ENCODE measurements at places on chromosomes 5 and 9.

- DNase-seq, result no peak
Measured at GRCh38 chr9:137642892-137643291, 24.1 kb downstream of the EHMT1 start.

DNA sequence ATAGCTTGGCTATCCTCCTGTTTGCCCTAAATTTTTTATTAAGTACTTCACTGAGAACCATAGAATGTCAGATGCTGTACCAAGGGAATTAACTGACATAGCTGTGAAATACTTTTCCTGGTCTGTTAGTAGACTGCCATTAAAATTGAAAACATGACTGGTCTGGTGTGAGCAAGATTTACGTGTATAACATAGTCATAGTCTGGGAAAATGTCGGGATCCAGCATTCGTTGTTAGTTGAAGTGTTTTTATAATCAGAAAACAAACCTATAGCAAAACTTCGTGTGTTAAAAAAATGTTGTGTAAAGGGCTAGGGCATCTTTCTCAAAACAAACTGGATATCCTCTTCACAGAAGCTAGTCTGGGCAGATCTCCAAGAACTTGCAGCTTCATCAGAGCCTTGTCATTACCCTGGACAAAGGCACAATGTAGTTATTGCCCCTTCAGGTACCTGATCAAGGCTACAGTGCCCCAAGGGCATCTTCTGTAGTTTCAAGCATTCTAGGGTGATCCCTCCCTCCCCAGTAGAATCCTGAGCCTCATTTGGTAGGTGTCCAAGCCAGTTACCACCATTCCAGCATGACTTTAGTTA, 454.2 kb upstream of the SGCD start:
- no peak for DNase-seq

DNA sequence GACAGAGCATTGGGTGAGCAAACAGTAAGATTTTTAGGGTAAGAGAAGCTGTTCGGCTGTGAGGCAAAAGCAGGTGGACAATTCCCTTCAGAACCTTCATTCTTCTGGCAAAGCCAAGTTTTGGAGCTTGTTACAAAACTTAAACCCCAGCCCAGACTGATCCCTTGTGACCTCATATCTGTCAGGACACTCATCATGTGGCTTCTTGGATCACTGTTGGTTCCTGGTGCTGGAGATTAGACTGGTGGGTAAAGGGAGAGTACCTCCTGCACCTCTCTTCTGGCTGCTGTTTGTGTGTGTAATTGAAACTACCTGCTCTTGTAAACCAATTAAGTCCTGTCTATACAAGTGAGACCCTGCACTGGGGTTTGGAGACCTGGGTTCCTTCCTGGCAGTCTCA, 21.0 kb downstream of the LARP1 start:
- DNase-seq, result no peak

GRCh38 chr9:90433398-90433941, 209.2 kb downstream of the DIRAS2 start:
- DNase-seq, result no peak

- DNase-seq, result no peak
Measured at GRCh38 chr9:81079055-81079454, 610.3 kb downstream of the TLE1 start.

DNA sequence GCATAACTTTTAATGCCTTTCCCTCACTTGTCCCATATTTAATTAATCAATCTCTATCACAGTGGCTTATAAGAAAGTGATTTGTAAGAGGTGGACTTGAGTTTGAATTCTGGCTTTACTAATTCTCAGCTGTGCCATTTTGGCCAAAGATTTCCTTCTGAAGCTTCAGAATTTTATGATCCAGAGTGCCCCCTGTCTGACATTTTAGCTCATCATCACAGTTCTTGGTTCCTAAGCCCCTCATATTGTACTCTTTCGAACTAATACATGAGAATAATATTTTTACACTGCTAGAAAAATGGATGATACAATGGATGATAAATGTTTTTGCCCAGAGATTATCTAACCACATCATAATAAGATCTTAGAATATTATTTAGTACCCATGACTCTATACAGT, 1014.1 kb downstream of the PTPRD start:
- no peak for DNase-seq

GRCh38 chr5:81091199-81091598, 131.0 kb downstream of the RASGRF2 start:
- no peak for DNase-seq

DNA sequence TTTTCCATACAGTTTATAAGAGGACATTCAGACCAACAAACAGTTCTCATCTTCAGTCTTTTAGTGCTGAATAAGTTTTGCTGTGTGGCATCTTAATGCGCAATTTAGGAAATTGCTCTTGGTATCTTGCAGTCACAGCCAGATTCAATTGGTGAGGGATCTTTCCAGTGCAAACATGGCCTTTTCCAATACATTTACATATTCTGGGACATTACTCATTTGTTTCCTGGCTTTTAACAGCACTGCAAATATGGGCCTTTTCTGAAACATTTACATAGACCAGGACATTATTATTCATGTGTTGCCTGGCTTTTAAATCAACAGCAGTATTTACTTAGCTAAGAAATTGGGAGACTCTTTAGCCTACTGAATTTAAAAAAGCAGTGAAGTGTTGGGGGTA, 22.7 kb downstream of the ANKRD33B start:
- no peak for DNase-seq

GRCh38 chr5:81856948-81857928, 106.3 kb upstream of the SSBP2 start:
- no peak for DNase-seq

DNA sequence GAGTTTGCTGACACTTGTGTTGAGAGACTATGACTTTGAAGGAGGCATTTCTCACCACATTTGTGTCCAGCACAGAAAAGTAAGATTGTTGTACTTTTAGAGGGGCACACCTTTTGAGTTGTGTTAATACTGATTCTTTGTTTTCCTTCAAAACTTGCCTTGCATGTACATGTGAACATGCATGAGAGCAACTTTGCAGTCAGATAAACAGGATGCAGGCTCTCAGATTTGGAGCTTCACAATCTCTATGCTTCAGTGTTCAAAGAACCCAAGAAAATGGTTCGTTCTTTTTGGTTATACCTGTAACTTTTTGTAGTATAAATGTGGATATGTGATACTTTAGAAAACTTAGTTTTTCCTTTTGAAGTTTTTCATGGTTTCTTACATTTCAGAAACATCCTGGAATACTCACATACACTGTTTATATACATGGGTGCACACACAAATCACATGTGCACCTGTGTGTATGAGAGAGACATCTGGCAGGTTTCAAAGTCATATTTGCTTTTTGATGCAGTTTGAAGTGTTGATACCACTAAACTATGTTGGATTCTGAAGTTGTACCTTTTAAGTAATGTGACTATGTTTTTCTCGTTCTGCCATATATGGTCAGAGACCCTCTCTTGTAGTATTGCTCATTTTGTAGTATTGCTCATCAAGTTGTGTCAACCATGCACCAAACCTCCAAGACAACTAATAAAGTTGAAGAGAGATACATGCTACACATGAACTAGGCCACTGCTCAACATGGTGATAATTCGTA, 190.7 kb downstream of the CD180 start:
- DNase-seq, result no peak

DNA sequence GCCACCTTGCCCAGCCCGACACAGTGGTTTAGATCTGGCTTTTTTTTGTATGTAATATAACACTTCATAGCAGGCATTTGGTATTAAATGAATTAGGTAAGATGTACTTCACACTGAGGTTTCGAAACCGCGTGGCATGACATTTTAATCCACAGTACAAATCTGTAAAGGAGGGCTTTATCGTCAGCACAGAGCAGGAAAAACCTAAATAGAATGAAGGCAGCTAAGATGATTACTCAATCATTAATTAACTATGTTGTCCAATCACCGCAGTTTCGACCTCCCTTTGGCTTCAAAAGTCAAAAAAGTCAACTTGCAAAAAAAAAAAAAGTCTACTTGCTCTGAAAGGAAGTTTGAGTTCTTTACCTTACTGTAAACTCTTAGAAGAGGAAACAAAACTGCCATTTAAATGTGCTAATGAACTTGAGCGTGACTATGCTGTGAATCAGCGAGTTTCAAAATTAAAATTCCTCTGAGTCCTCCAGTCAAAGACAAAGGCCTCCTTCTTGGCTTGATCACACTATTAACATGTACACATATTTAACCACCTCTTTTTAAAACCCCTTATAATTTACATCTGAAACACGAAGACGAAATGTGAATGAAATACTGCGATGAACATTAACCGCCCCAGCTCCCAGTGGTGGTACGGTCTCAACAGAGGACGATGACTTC, 698 bp upstream of the SEC24A start:
- peak; percentile 12 for DNase-seq

DNA sequence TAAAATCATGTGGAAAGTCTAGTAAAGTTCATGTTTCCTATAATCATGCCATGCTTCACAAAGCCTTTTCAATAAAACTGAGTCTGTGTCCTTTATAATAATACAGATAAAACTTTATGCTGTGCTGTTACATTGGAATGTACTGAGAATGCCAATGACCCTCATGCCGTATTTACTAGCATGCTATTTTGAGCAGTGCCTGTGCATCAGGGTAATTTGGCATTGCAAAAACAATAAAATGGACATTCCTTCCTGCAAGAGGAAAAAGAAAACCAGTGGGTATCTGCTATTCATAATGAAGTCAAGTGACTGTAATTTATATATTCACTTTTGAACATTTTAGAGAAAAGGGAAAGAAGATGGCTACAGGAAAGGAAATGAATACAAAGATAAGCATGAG, 159.0 kb downstream of the PBX3 start:
- DNase-seq, result no peak

DNA sequence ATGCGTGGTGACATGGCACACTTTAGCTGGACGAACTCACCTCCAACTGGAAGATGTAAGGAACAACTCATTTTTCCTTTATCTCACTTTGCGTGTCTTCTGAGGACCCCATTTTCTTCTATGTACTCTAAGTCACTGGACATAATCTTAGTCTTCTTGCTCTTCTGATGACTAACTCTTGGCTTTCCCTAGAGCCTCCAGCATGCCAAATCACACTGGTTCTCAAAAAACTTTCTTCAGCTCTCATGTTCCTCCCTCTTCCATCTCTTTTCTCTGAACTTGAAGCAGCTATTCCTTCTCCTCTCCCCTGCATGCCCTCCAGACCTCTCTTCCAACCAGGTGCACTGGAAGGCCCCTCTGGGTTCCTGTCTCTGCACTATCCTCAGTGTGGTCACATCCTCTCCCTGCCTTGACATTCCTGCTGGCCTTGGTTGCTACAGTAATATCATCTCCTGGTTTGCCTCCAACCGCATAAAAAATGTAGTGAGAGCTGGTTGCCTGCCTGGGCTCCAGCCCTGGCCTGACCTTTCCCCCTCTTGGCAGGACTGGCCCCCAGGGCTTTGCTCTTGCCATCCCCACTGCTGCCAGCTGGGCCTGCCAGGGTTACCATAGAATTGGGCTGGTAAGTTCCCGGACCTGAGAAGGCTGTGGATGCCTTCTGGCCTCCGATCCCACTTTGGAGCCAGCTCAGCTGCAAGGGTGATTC, 44.8 kb upstream of the BNC2 start:
- no peak for DNase-seq

- DNase-seq, result no peak
Measured at GRCh38 chr9:91150998-91151717, 210.6 kb downstream of the AUH start.

GRCh38 chr9:73038613-73039012, 85.8 kb upstream of the ALDH1A1 start:
- DNase-seq, result no peak

- DNase-seq, result peak; percentile 2
Measured at GRCh38 chr5:36242534-36243485, 1.1 kb upstream of the NADK2 start.

- DNase-seq, result no peak
Measured at GRCh38 chr5:157072508-157072907, 13.6 kb upstream of the HAVCR1 start.

DNA sequence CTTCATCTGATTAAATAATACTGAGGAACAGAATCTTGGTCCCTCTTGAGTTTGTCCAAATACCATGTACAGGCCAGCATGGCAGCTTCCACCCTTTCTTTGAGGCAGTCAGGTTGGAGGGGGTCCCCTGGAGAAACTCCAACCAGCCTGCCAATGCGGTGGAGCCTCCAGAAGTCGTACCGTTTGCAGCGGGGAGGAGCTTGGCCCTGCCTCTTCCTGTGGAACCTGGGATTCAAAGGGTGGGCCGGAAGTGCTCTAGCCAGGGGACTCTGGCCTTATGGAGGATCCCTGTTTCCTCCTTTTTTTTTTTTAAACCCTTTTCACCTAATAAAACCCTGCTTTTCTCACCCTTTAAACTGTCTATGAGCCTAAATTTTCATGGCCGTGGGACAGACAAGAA, 216.3 kb upstream of the ZNF608 start:
- no peak for DNase-seq

DNA sequence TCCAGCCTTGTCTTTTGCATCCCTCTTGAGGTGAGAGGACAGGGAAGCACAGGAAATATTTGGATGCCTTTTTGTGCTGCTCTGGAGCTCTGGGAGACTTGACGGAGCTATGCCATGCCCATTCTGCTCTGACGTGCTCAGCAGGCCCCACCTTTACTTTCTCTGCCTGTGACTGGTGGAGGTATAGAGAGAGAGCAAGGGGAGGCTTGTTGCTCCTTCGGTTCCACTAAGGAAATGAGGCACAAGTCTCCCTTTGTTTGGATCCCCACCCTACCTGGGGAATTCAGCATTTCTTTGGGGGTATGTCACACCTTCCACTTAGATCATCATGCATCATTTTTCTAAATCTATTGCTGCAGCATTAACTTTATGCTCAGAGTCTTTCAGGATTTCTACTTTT, 121.8 kb upstream of the CNTLN start:
- DNase-seq, result no peak

DNA sequence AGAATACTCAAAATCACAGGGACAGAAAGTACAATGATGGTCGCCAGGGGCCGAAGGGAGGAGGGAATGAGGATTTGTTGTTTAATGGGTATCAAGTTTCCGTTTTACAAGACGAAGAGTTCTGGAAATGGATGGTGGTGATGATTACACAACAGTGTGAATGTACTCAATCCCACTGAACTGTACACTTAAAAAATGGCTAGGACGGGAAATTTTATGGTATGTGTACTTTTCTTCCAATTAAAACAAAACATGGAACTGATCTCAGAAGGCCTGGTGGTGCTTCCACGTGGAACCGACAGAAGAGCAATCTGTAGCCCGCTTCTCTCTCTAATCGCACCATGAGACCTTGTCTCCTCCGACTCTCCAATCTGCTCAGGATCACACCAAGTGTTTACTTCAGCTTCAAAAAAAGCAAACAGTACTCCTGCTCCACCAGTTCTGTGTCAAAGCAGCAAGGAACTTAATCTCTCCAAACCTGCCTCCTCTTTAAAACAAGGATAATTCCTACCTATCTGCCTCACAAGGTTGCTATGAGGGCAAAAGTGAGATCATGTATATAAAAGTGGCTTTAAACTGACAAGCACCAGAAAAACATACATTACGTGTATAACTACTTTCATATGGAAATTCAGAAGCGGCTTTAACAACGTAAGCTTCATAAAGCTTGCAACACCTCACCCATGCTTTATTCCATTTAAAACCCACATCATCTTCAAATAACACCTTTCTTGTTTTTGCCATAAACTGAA, 2.1 kb downstream of the ECPAS start:
- DNase-seq, result no peak

- no peak for DNase-seq
Measured at GRCh38 chr9:134774410-134774809, 106.2 kb upstream of the FCN2 start.
